SJCRH30 (cell line): ENCODE measurements at places on chromosomes 13 and 19. TPM values are rescaled to one million over a fixed set of nuclear protein-coding genes. Genes with fewer than 3 reads are reported as not detected.

DNA sequence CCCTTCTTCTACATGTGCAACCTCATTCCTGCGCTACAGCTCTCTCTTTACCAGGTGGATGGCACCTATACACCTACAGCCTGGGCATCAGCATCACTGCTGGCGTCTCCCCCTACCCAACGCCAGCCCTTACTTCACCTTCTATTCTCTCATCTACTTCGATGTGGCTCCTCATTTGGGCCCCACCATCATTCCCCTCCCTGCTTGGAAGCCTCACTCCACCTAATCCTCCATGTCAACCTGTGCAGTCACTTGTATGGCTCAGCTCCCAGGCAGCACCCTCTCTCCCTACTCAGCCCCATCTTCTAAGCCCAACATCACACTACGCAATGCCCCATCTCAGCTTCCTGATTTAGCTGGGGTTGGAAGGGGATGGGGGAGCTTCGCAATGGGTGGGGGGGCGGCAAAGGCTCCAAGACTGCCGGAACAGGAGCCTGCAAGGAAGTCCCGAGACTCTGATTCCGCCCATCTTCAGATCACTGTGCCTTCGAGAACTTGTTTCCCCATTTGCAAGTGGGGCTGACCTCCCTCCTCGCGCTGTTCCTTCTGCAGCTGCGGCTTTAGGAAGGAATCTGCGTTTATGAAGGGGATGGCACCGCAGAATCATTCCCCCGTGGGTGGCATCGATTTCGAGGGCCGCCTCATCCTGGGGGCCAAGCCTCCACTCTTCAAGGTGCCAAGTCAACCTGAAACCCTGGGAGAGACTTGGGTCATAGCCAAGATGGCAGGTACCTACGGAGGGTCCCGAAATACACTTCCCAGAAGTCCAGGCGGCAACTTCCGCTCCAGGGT is 913 bp downstream of the MZF1 start:
- peak overlapping the region; percentile 82 for H3K27ac ChIP-seq
- no peaks in the 10 kb centered on the region for H3K27me3 ChIP-seq
- no peak for DNase-seq
- H3K36me3 ChIP-seq = no peaks in the 10 kb centered on the region
- 0 out of 2 replicates have a peak, but pooled peaks cover 3% of the 10 kb centered on the region for H3K4me1 ChIP-seq

DNA sequence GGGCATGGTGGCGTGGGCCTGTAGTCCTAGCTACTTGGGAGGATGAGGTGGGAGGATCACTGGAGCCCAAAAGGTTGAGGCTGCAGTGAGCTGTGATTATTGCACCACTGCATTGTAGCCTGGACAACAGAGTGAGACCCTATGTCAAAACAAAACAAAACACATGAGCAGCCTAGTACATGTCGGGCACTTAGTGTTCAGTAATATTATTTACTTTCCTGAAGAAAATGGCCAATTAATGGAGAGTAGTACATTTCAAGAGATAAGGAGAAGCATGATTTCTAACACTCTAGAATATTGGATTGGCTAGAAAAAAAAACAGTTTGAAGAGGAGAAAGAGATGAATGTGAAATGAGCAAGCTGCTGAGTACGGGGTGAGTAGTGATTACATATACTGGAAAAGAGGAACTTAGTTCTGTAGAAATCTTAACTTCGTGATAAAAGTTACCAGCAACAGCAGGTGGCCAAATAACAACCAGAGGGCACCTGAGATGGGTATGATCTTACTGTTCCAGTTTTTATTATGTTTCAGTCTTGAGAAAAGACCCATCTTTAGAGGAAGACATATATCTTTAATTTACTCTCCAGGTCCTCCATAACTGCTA is 36.2 kb downstream of the SPATA13 start:
- H3K4me3 ChIP-seq = no peak overlapping the region
- no peaks in the 10 kb centered on the region for H3K27me3 ChIP-seq
- H3K27ac ChIP-seq = no peak overlapping the region
- no peaks in the 10 kb centered on the region for H3K4me1 ChIP-seq
- H3K36me3 ChIP-seq = no peaks in the 10 kb centered on the region

DNA sequence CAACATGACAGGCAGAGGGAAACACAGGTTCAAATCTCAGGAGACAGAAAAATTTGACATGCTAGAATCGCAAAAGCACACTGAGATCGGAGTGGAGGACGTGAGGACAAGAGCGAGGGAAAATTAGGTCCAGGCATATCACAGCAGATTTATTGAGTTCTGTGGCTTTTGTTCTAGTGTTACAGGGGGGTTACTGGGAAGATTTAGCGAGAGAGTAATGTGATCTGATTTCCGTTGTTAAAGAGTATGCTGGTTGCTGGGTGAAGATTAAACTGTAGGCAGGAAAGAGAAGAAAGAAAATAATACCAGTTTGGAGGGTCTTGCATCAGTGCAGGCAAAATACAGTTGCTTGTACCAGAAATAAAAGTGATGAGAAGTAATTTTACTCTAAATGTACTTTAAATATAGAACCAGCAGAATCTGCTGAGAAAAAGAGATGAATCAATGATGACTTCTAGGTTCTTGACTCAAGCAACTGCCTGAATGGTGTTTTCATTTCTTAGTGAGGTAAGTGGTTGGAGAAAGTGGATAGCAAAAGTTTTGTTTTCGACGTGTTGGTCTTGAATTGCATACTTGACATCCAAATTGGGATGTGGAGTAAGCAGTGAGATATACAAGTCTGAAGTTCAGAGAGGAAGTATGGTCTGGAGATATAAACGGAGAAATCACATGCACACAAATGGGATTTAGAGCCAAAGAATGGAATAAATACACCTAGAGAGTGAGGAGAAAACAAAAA is 35.7 kb downstream of the UFM1 start:
- peaks cover 17% of the 10 kb centered on the region for H3K4me1 ChIP-seq
- H3K27me3 ChIP-seq = no peaks in the 10 kb centered on the region
- no peaks in the 10 kb centered on the region for H3K36me3 ChIP-seq
- DNase-seq = peak; percentile 48
- H3K27ac ChIP-seq = no peak overlapping the region
- no peak overlapping the region for H3K4me3 ChIP-seq

- H3K27me3 ChIP-seq = peaks cover 3% of the 10 kb centered on the region; the same call in 1 of the 2 replicates
- no peak for DNase-seq
- no peak overlapping the region for H3K4me3 ChIP-seq
Observed at GRCh38 chr19:47239610-47240296, 8.8 kb upstream of the BBC3 start.

DNA sequence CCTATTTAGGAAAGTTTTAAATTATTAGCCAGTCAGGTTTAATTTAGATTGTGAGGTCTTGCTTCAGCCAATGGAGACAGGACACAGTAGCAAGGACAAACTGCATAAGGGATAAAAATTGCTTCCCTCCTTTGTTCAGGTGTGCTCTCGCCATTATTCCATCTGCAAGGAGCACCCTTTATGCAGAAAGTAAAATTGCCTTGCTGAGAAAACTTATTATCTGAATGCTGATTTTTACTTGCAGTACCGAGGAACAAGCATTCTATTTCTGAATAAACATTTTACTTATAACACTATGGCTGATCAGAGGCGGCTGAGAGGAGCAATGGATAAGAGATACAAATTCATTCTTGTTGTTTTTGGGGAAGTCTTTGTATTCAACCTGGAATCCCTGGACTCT is 8.0 kb downstream of the CYP4F22 start:
- H3K4me3 ChIP-seq = no peak overlapping the region
- no peaks in the 10 kb centered on the region for H3K4me1 ChIP-seq
- H3K27me3 ChIP-seq = 0 out of 2 replicates have a peak, but pooled peaks cover 2% of the 10 kb centered on the region
- H3K27ac ChIP-seq = no peak overlapping the region

GRCh38 chr19:547117-547516 is 3.3 kb downstream of the GZMM start:
- no peak overlapping the region for H3K27ac ChIP-seq
- no peaks in the 10 kb centered on the region for H3K27me3 ChIP-seq
- DNase-seq = no peak

- H3K4me3 ChIP-seq = no peak overlapping the region
- no peaks in the 10 kb centered on the region for H3K4me1 ChIP-seq
- DNase-seq = no peak
- H3K27ac ChIP-seq = no peak overlapping the region
Observed at GRCh38 chr19:7063339-7063738, 4.9 kb upstream of the MBD3L3 start.

DNA sequence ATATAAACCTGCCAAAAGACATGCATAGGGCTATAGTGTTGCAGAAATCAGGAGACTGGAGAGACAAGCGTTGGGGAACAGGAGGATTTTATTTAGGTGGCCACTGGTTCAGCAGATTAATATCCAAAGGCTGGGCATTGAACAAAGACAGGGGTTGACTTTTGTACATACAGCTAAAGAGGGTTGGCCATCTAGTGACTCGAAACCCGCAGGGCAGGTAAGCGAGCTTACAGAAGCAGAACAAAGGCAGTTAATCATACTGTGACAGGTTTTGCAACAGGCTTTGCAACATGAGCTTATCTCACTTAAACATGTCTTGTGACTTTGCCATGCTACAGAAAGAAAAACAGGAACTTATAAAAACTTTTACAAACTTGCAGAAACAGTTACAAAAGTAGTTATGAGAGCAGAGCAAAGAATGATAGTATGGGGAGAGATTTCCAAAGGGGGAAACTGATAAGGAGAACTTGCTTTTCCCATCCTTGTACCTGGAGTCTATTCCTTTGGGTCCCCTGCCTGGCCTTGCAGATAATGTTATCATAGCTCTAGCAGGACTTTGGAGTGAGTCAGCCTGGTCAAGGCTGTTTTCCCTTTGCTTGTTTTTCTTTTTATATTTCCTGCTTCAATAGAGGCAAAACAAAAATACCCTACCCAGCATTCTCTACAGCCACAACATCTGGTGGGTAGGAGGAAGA is 234.2 kb downstream of the PCDH17 start:
- H3K27ac ChIP-seq = no peak overlapping the region
- no peaks in the 10 kb centered on the region for H3K36me3 ChIP-seq
- H3K27me3 ChIP-seq = no peaks in the 10 kb centered on the region
- no peak for DNase-seq

GRCh38 chr19:31601855-31602254 is 252.6 kb upstream of the TSHZ3 start:
- DNase-seq = no peak
- H3K36me3 ChIP-seq = no peaks in the 10 kb centered on the region
- no peak overlapping the region for H3K4me3 ChIP-seq
- H3K4me1 ChIP-seq = no peaks in the 10 kb centered on the region
- H3K27ac ChIP-seq = no peak overlapping the region

- H3K36me3 ChIP-seq = no peaks in the 10 kb centered on the region
- DNase-seq = no peak
- no peak overlapping the region for H3K27ac ChIP-seq
- H3K27me3 ChIP-seq = peaks cover 4% of the 10 kb centered on the region; the same call in 1 of the 2 replicates
- H3K4me1 ChIP-seq = peaks cover 12% of the 10 kb centered on the region
- no peak overlapping the region for H3K4me3 ChIP-seq
Observed at GRCh38 chr13:22103046-22104027, 432.5 kb downstream of the FGF9 start.

DNA sequence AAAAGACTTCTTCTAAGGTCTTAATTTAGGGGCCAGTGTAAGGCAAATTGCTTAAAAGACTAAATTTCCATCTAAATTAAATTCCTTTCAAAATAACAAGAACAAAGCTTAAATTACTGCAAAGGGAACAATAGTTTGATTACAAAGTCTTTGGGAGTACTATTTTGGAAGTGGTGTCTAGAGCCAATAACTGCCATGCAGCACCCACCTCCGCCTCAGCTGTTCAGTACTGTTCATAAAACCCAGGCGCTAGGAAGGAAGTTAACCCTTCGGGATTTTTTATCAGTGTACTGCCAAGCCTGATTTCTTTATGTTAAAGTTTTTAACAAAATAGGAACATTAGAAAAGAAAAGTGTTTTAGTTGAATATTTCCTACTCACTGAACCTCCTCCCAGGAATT is 210.1 kb downstream of the LIG4 start:
- no peaks in the 10 kb centered on the region for H3K36me3 ChIP-seq
- H3K4me3 ChIP-seq = no peak overlapping the region
- no peak for DNase-seq
- H3K27me3 ChIP-seq = no peaks in the 10 kb centered on the region
- no peaks in the 10 kb centered on the region for H3K4me1 ChIP-seq

GRCh38 chr19:32858155-32858554 is 11.4 kb downstream of the SLC7A9 start:
- H3K27me3 ChIP-seq = no peaks in the 10 kb centered on the region
- no peaks in the 10 kb centered on the region for H3K4me1 ChIP-seq
- no peak overlapping the region for H3K4me3 ChIP-seq
- H3K36me3 ChIP-seq = no peaks in the 10 kb centered on the region
- H3K27ac ChIP-seq = no peak overlapping the region
- no peak for DNase-seq

Gene ZNF578
- 1.7 and 2.8 TPM in 2 replicates for total RNA-seq

Gene FREM2
- 4.3 and 4.7 TPM in 2 replicates for total RNA-seq

Gene ZNF599
- total RNA-seq = 8.5 and 9.0 TPM in 2 replicates

Gene PCDH9
- 4.2 and 5.6 TPM in 2 replicates for total RNA-seq

Gene WIZ
- 23.0 and 23.8 TPM in 2 replicates for total RNA-seq

Gene KANK3
- 0.04 TPM in 1 of 2 replicates, not detected in the other for total RNA-seq

Gene RUVBL2
- total RNA-seq = 139 and 152 TPM in 2 replicates

Gene KLF12
- total RNA-seq = 11.3 and 12.3 TPM in 2 replicates

Gene ZNF415
- total RNA-seq = 9.0 and 10.6 TPM in 2 replicates

Gene C19orf73
- total RNA-seq = 0.99 and 1.7 TPM in 2 replicates

Gene TMEM59L
- 0.20 TPM in 1 of 2 replicates, not detected in the other for total RNA-seq
